ENCODE measurements at places on chromosomes 7 and 10.

GRCh38 chr7:16619979-16620408 is 25.6 kb downstream of the ANKMY2 start:
- DNase-seq = no peak

DNA sequence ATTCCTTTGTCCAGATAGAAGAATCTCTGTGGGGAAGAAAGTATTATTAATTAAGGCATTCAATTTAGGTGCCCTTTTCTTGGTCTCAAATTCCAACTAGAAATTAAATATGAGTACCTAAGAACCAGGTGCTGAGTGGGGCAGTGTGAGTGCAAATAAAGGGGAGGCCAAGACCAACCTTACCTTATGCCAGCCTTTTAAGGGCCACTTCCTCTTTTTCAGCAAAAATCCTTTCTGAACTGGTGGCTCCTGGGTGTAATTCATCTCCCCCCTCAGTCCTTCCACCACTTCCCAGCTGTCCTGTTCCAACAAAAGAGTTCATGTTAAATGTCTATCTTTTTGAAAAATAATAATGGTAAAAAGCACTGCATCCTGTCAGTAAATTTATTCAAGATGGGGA is 108.2 kb downstream of the OSBPL3 start:
- no peak for DNase-seq

- no peak for DNase-seq
These were observed 197.2 kb downstream of the GALNT17 start for GRCh38 chr7:71329030-71329660.

DNA sequence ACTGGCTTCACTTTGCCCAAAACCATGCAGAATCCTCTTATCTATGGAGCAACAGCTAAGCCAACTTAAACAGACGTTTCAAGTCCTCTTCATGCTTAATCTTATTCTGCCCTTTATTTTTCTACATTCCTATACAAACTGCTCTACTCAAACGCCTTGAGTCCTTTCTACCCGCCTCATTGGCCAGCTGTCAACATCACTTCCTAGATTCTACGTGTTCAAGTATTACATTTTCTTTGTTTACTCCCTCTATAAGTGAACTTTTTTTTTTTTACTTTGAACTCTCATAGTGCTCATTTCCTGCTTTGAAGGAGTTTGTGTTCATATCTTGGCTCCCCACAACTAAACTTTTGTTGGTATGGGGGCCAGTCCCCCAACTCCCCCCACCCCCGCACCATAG is 28.9 kb upstream of the SLC26A5 start:
- no peak for DNase-seq

- DNase-seq = no peak
These were observed 640.8 kb downstream of the XPNPEP1 start for GRCh38 chr10:109282510-109282909.

GRCh38 chr10:1299041-1299726 is 243.0 kb downstream of the WDR37 start:
- no peak for DNase-seq

- no peak for DNase-seq
These were observed 155.5 kb downstream of the ZNF248 start for GRCh38 chr10:37701781-37702493.

DNA sequence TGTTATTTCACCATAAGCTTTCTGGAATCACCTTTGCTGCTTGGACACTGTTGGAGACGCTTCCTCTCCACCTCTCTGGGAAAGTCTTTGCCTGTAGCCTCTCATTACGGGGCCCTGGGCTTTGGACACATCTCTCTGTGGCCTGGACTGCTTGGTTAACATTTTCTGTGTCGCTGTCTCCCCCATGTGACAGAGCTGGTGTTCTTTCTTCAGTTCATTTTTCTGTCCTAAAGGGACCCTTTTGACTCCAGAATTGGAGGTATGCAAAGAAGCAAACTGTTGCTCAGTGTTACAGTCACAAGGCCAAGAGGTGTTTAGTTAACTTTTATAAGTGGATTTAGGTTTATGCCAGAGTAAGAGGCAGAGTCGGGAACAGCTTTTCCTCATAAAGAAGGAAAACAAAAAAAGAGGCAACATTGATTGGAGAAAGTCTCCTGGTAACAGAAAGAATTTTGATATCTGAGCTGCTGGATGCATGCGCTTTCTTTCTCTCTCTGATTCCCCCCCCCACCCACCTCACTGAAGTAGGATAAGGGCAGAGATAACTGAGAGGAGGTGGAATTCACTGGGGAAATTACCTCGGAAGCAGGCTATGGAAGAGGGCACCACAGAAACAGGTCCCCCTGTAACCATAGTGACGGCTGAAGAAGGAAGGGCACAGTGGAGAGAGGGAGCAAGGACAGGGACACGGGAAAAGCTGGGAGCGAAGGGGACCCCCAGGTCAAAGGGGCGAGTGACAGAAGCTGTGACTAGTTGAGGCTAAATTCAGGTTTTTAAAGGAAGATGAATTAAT is 57.8 kb downstream of the LGI1 start:
- DNase-seq = no peak

GRCh38 chr10:80535671-80536360 is 1.9 kb upstream of the SH2D4B start:
- peak; percentile 94 for DNase-seq

GRCh38 chr7:54330216-54330800 is 211.9 kb upstream of the VSTM2A start:
- no peak for DNase-seq

DNA sequence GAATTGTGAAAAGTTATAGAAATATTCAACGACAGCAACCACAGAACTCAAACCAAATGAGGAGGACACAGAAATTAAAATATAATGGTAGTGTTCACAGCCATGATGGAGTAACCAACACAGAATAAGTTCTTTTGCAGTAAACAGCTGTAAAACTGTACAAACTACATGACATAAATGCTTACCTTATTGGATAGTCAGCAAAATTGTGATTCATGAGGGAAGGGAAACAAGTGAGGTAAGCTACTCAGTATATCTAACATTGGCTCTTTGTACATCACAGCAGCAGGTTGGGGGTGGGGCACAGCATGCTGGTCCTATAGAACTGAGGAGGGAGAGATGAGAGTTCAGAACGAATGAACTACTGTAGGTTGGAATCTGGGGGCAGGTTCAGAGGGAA is 86.4 kb downstream of the CDC14C start:
- DNase-seq = no peak

GRCh38 chr7:157769086-157769485 is 432.3 kb downstream of the DNAJB6 start:
- no peak for DNase-seq

GRCh38 chr10:10644008-10644646 is 373.5 kb upstream of the CELF2 start:
- DNase-seq = no peak

- DNase-seq = no peak
These were observed 434.4 kb upstream of the ZMIZ1 start for GRCh38 chr10:78634389-78634815.

GRCh38 chr10:132153616-132154217 is 33.0 kb upstream of the DPYSL4 start:
- DNase-seq = no peak

DNA sequence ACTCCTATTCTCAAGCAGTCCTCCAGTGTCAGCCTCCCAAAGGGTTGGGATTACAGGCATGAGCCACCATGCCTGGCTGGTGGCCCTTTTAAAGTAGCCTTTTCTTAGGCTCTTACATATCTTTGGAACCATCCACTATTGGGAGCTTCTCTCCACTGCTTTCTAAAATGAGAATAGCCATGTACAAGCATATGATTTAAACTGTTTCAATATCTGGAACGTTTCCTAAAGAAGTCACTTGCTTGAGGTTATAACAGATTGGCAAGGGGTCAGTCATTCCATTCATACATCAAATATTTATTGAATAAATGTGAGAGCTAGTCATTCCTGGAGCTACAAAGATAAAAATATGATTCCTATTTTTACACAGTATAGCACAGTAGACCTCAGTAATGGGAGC is 97.4 kb upstream of the LRGUK start:
- DNase-seq = no peak

DNA sequence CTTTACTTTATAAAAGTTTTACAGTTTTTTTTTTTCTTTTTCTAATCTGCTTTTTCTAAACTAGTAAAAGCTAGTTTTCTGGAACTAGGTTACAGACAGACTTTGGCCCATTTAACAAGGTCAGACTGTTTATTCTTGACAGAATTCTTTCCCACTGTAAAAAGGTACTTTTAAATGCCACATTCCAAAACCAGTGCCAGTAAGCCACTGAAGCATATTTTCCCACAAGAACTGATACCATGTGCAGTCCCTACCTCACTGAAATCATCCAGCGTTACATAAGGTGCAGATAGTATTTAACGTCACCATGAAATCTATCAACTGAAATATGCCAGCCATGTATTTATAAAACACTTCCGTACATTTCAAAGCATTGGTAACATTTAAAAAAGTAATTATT is 121.6 kb downstream of the CDK6 start:
- no peak for DNase-seq

GRCh38 chr10:30587522-30588031 is 42.0 kb downstream of the LYZL2 start:
- peak; percentile 28 for DNase-seq

DNA sequence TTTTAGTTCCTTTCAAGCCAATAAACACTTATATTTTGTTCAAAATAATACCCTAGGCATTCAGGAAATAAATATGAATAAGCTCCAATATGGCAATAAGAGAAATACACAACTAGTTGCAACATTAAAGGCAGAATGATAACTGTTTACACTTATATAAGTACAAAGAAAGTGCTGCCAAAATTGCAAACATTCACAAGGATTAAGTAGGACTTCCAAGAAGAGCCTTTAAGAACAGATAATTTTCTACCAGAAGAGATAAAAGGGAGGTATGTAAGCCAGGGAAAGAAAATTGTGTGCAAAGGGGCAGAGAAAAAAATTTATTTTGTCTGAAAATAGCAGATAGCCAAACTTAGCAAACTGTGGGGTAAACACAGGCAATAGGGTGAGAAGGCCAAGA is 83.8 kb downstream of the CTNNA3 start:
- DNase-seq = no peak

GRCh38 chr10:73529089-73529832 is 33.4 kb upstream of the PPP3CB start:
- DNase-seq = peak; percentile 60

GRCh38 chr10:101682172-101682825 is 12.7 kb downstream of the FBXW4 start:
- no peak for DNase-seq

DNA sequence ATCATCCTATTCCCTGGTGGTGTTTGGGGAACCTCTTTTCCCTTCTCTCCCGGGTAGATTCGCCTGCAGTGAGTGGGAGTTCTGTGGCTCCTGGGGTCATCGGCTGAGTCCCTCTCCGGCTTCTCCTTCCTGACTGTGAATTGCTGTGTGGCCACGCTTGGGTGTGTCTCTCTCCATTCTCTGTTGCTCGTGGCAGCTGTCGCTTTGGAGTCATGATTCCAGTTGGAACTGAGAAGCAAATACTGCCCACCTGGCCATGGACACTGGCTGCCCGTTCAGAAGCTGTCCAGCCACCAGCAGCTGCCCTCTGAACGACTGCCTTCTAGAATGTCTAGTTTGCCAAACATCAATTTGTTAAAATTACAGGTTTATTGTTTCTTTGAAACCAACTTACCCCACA is 23.1 kb upstream of the PITRM1 start:
- DNase-seq = no peak

Measured in GM19239 (cell line).